Left cardiac atrium (tissue), 4 donors: ENCODE measurements at places on chromosomes 12 and 14. TPM values are rescaled to one million over a fixed set of nuclear protein-coding genes. Genes with fewer than 3 reads are reported as not detected.

DNA sequence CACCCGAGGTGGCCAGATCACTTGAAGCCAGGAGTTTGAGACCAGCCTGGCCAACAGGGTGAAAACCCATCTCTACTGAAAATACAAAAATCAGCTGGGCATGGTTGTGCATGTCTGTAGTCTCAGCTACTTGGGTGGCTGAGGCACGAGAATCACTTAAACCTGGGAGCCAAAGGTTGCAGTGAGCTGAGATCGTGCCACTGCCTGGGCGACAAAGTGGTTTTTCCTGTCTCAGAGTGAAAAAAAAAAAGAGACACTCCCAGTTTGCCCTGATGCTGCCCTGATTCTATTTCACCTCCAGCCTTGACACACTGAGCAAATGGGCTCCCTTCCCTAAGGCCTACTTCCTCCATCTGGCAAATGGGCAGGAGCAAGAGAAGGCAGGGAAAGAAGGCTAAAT, 28.5 kb upstream of the PLEK2 start:
- DNase-seq = no peak

DNA sequence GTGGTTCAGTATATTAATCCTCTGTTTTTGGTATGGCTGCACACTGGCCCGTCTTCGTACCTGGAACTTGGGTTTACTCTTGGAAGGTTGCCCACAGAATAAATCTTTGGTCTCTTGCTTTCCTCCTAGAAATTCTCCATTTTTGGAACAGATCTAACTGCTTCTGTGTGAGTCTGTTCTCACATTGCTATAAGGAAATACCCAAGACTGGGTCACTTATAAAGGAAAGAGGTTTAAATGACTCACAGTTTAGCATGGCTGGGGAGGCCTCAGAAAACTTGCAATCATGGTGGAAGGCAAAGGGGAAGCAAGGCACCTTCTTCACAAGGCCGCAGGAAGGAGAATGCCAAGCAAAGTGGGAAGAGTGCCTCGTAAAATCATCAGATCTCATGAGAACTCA, 407.8 kb upstream of the PDE3A start:
- no peak for DNase-seq

The PGF gene
- total RNA-seq = 5.0 TPM

GRCh38 chr12:9509464-9510161, 98.1 kb downstream of the KLRB1 start:
- DNase-seq = no peak

The OR6C76 gene
- total RNA-seq = not detected

The SMCO2 gene
- not detected for total RNA-seq

GRCh38 chr12:49535921-49536525, 2.8 kb upstream of the KCNH3 start:
- no peak for DNase-seq

DNA sequence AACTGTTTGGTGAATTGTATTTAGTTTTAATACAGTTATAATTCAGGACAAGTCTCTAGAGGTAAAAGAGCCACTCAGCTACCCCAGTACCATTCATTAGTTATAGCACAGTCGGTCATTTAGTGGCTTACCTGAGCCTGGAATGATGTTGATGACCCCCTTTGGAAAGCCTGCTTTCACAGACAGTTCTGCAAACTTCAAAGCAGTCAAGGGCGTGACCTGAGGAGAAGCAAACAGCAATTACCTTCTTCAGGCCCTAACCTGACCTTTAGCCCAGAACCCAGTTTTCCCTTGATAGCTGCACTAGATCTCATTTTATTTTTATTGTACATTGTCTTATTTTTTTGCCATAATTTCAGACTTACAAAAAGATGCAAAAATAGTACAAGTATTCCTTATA, 43.8 kb downstream of the ALDH1L2 start:
- DNase-seq = no peak

DNA sequence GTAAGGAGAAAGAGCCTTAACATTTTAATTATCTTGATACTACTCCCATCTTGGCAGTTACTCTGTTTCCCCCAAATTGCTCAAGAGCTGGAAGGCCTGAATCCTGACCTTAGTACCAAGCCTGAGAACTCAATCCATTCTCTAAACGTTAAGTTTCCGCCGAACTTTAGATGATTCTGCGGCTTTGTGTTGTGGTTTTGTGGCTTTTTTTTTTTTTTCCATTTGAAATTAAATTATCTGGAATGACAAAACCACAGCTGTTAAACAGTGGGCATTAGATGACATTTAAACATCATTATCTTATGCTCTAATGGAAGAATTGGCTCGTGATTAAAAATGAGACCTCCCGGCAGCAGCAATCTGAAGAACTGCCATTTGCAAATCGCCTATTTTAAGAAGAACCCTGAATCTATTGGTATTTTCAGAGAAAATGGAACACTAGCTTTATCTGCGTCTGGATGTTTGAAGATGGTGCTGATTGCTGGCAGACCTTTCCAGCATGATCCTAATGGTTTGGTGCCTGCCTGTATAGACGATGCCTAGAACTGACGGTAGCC, 38.4 kb downstream of the TMEM132C start:
- no peak for DNase-seq

- no peak for DNase-seq
These were observed 25.0 kb upstream of the NPAS3 start for GRCh38 chr14:32913725-32914124.

DNA sequence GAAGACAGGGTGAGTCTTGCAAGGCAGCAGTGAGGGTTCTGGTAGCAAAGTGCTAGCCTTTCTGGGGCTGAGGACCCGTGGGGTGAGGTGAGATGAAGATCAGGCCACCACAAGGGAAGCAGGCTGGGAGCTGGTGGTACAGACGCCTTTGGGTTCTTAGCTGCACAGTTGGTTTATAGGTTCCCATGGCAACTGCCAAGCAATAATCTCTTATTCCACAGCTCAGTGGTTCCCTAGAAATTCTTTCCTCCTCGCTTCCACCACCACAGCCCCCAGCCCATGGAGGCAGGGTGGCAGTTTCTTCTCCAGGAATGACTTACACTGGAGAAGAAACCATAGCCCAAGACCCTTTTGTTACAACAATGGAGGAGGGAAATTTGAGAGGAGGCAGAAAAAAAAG, 82.1 kb downstream of the CMKLR1 start:
- DNase-seq = no peak
